Mesangial cell (primary cell): ENCODE measurements at places on chromosomes 12 and 14. TPM values are rescaled to one million over a fixed set of nuclear protein-coding genes. Genes with fewer than 3 reads are reported as not detected.

ORAI1 gene
- 18.1 and 23.6 TPM in 2 replicates for total RNA-seq

SLC4A8 gene
- total RNA-seq, result 1.1 and 1.3 TPM in 2 replicates

GPR68 gene
- 0.89 and 0.98 TPM in 2 replicates for total RNA-seq

SPIC gene
- total RNA-seq, result not detected in 2 replicates

FAM186B gene
- total RNA-seq, result 0.13 TPM in 1 of 2 replicates, not detected in the other

HPD gene
- total RNA-seq, result not detected in 2 replicates

AQP6 gene
- under 0.01 TPM in 1 of 2 replicates, not detected in the other for total RNA-seq

DLGAP5 gene
- total RNA-seq, result 1.9 and 52.8 TPM in 2 replicates

MIP gene
- 0.98 TPM in 1 of 2 replicates, not detected in the other for total RNA-seq
